NCI-H1105 (cell line): ENCODE measurements at places on chromosomes 5 and 9.

GRCh38 chr9:108861464-108861863, 602 bp upstream of the ACTL7A start:
- no peak for DNase-seq

DNA sequence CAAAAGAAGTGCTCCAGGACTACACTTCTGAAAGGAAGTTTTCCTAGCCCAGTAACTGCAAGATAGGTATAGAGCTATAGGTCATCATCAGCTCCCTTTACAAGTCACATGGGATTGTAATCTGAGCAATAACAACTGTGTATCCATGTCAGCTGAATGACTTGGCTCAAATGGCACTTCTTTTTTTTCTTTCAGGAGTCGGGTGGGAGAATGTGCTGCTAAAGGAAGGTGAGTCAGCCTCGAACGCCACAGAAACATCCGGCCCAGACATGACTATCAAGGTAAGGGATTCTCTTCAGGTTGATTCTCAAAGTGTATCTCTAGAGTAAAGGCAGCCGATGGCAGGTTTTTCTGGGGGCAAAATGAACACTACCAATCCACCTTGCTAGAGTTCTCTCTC, 192.2 kb downstream of the C9orf152 start:
- DNase-seq: no peak

DNA sequence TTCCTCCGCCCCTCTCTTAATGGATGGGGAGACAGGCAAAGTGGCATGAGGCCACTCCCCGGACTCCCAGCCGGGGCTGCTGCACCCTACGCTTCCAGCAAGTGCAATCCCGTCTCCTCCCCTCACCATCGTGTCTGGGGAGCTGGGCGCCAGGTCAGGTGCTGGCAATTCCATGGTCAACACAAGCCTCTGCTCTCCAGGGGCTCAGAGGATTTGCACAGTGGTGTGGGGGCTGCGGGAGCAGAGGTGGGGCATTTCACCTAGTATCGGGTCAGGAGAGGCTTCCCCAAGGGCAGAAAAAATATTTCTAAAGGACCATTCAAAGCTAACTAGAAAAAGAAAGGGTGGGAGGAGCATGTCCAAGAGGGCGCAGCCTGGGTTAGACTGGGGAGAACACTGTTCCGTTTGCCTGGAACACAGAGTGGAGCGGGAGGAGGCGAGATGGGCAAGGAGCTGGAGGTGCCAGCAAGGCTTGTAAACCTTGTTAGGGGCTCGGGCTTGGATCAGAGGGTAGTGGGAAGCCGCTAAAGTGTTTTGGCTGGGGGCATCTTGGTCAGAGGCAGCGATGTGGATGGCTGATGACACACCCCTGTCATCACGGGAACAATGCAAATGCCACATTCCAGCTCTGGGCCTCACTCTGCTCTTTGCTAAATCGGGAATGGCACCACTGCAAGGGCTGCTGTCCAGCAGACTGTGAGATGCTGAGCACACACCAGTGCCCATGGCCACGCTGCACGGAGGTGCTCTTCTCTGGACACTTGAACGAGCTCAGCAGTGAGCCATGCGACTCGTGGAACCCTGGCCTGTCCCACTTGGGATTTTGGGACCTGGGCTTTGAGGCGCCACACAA, 191.7 kb downstream of the CDK5RAP2 start:
- no peak for DNase-seq

GRCh38 chr5:109910874-109911273, 221.1 kb downstream of the MAN2A1 start:
- no peak for DNase-seq

DNA sequence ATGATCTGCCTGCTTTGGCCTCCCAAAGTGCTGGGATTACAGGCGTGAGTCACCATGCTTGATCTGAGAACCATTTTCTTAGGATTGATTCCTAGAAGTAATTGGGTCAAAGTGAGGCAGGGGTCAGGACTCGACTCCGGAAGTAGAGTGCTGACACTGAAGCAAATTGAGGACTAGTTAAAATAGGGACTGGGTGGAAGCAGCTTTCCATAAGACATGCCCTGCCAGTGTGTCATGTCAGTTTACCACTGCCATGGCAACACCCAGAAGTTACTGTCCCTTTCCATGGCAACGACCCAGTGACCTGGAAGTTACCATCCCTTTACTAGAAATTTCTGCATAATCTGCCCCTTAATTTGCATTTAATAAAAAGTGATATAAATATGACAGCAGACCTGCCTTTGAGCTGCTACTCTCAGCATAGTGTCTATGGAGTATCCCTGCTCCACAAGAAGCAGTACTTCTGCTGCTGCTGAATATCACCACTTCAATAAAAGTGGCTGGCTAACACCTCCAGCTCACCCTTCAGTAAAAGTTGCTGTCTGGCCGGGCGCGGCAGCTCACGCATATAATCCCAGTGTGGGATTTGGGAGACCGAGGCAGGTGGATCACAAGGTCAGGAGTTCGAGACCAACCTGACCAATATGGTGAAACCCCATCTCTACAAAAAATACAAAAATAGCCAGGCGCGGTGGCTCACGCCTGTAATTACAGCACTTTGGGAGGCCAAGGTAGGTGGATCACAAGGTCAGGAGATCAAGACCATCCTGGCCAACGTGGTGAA, 47.8 kb upstream of the JADE2 start:
- no peak for DNase-seq

GRCh38 chr5:107943923-107944322, 273.2 kb upstream of the EFNA5 start:
- DNase-seq: no peak

- no peak for DNase-seq
Measured at GRCh38 chr5:154850255-154851062, at the start of gene FAXDC2. FAXDC2 (minus strand) TSS chr5:154850603; CDS start chr5:154838178, 12,425 bp downstream.

- no peak for DNase-seq
Measured at GRCh38 chr9:68832861-68833518, 128.0 kb downstream of the PIP5K1B start.

GRCh38 chr9:121463026-121463807, 36.4 kb downstream of the GGTA1 start:
- no peak for DNase-seq

DNA sequence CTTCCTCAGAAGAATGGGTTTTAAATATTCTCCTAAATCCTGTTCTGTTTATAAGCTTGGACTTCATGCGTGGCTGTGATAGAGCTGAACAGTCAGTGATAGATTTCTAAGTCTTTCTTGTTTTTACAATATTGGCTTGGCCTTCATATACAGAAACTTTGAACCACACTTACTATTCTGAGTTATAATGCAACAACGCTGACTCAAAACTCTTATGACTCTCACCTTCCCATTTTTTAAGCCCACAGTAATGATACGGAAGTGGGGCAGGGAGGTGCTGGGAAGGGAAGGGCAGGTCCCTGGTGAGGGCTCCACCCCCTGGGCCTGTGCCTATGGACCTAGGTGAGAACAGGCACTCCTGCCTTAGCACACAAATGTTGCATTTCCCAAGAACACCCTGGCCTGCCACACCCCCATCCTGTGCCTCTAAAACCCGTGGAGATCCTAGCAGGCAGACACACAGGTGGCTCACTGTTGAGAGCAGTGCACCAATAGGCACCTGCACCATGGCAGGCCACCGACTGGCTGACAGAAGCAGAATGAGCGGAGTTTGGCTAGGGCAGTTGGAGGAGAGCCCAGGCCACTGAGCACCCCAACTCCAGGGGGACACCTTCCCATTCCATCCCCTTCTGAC, 376.7 kb downstream of the GABRG2 start:
- DNase-seq: no peak

DNA sequence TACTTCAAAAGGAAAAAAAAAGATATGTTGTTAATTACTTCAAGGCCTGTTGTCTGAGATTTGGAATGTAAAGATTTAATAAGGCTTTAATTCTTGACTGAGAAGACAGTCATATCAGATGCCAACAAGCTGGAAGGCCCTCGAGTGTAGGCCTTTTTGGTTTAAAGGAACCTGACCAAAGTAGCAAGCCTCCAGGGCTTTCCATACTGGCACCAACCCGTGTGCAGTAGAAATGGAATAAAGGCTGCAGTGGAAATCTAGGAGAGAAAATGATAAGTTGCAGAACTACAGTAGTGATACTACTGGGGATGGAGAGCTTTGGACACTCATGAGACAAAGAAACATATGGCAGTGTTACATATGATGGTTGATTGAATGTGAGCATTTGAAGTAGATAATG, 358.0 kb downstream of the TAF11L14 start:
- no peak for DNase-seq

GRCh38 chr9:77659926-77660325, 11.8 kb upstream of the GNA14 start:
- DNase-seq: no peak

- DNase-seq: no peak
Measured at GRCh38 chr9:112858625-112859147, 32.0 kb downstream of the SLC46A2 start.

- DNase-seq: no peak
Measured at GRCh38 chr5:87382224-87382623, 30.5 kb downstream of the CCNH start.

DNA sequence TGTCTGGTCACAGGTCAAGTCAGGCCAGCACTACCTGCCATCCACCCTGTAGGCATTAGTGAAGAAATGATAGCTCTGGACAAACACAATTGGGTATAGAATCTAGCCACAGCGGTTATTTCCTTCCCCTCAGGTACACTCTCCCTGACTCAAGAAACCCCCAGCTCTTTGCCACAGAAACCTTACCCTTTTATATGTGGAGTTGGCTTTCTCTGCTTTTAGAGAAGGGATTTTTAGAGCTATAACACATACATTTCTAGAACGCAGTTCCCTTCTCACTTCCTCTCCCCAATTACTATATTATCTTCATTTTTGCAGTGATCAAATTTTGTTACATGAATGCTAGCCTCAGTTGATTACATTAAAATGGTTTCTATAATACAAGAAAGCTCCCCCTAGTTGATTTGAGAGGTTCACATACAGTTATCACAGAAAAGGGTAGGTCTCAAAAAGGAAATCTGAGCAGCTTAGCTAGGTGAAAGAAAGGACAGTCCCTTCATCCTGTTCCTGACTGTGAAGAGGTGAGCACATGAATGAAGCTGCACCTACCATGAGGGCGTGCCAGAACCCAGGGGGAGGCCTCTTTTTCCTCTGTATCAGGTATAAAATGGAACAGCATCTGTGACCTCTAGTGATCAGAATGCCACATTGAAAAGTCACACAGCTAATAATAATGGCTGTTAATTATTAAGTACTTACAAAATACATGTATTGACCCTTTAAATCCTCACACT, 425.6 kb downstream of the KIAA0825 start:
- DNase-seq: no peak

GRCh38 chr9:92887880-92888338, 10.1 kb upstream of the ZNF484 start:
- DNase-seq: no peak

DNA sequence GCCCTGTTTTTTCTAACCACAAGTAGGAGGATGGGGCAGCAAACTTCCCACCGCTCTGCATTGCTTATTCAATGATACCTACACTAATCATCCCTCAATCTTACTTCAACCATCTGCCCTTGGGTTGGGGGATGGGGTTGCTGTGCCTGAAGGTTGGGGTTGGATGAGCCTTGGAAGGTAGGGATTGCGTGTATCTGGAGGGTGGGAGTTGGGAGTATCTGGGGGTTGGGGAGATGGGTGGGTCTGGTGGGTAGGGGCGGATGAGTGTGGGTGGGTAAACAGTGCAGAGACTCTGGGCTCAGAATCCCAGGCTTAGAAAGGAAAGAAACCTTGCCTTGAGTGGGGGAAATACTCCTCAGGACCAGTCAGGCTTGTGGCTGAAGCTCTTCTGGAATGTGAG, 467.4 kb downstream of the DIRAS2 start:
- no peak for DNase-seq

DNA sequence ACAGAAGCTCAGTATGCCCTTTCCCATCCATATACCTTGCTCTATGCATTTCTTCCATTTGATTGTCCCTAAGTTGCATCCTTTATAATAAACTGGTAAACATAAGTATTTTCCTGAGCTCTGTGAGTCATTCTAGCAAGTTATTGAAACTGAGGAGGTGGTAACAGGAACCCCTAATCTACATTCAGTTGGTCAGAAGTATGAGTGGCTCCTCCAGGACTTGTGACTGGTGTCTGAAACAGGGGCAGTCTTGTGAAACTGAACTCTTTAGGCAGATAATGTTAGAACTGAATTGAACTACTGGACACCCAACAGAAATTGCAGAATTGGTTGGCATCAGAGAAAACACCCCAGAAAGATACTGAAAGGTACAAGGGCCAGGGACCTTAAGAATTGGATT, 133.1 kb upstream of the POU5F2 start:
- DNase-seq: no peak

GRCh38 chr5:56052735-56053134, 58.0 kb upstream of the IL6ST start:
- DNase-seq: no peak

DNA sequence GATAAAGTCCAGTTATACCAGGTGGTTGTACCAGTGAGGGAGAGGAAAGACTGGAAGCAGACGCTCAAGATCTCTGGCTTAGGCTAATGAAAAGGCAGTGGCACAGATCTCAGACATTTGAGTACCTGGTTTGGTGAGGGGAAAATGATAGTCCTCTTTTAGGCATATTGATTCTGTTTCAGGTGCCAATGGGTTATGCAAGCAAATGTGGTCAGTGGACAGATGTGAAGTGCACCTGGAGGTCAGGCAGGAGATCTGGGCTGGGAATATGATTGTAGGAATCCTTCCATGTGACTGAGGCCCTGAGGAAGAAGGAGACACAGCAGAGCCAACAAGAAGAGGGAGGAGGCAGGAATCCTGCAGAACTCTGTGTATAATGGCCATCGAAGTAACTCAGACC, 63.7 kb upstream of the SMARCA2 start:
- no peak for DNase-seq

GRCh38 chr5:123414974-123415373, 8.2 kb downstream of the CEP120 start:
- no peak for DNase-seq

DNA sequence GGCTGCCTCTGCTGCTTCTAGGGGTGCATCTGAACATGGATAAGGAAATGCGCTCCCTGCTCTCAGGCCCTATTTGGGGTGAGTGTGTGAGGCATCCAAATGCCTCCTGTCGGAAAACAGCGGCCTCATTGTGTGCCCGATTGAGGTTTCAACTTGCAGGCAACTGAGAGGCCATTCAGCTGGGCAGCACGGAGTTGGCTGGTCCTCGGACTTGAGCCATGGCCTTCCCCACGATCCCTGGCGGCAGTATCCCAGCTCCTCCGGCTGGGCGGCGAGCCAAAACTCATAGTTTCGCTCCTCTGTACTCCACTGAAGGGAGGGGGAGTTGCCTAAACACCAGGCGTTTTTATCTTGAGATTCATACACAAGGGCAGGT, 597.3 kb upstream of the SGCD start:
- DNase-seq: peak; percentile 42

- DNase-seq: no peak
Measured at GRCh38 chr9:130963337-130963908, 24.4 kb upstream of the FIBCD1 start.

- DNase-seq: no peak
Measured at GRCh38 chr5:168607946-168608345, 28.8 kb upstream of the PANK3 start.

GRCh38 chr5:77262697-77263096, 52.2 kb downstream of the PDE8B start:
- DNase-seq: no peak
